Natural killer cell (primary cell): ENCODE measurements at places on chromosomes 4 and X. TPM values are rescaled to one million over a fixed set of nuclear protein-coding genes. Genes with fewer than 3 reads are reported as not detected.

Gene USP26
- total RNA-seq, result not detected

Gene SOD3
- total RNA-seq, result not detected

Gene AMTN
- not detected for total RNA-seq

Gene PABPC1L2B
- total RNA-seq, result not detected

Gene ANXA10
- not detected for total RNA-seq

Gene GALNTL6
- total RNA-seq, result not detected

Gene XAGE2
- total RNA-seq, result not detected

Gene ADAM29
- not detected for total RNA-seq

Gene AFP
- not detected for total RNA-seq

Gene RTL3
- not detected for total RNA-seq

Gene PAGE3
- not detected for total RNA-seq

Gene APLN
- total RNA-seq, result 0.07 TPM

Gene HSD17B13
- total RNA-seq, result 0.95 TPM

Gene CXCL1
- 3.4 TPM for total RNA-seq

Gene CNKSR2
- 1.8 TPM for total RNA-seq

Gene CASP6
- 3.4 TPM for total RNA-seq

Gene ACE2
- not detected for total RNA-seq

Gene CXCL6
- total RNA-seq, result not detected

Gene PNMA6E
- total RNA-seq, result not detected

Gene LANCL3
- total RNA-seq, result 2.7 TPM

Gene OPRPN
- not detected for total RNA-seq

Gene RIPPLY1
- not detected for total RNA-seq

Gene TBCK
- 49.5 TPM for total RNA-seq

Gene FABP2
- not detected for total RNA-seq

Gene DDX53
- total RNA-seq, result not detected

Gene CFAP99
- total RNA-seq, result not detected

Gene SLC25A31
- not detected for total RNA-seq

Gene TLR10
- 0.31 TPM for total RNA-seq

Gene PCYT1B
- total RNA-seq, result 0.48 TPM

Gene TMPRSS11B
- total RNA-seq, result not detected

Gene SLIT2
- not detected for total RNA-seq

Gene CXCL3
- 6.6 TPM for total RNA-seq

Gene SMPX
- not detected for total RNA-seq

Gene SEC24D
- 32.7 TPM for total RNA-seq

Gene LIMCH1
- total RNA-seq, result not detected

Gene CHRNA9
- not detected for total RNA-seq

Gene MTHFD2L
- total RNA-seq, result 11.7 TPM

Gene CORIN
- total RNA-seq, result 0.78 TPM

Gene ADGRG2
- not detected for total RNA-seq

Gene RNF150
- total RNA-seq, result not detected

Gene TMEM31
- not detected for total RNA-seq
